Uterus (tissue), 4 donors: ENCODE measurements at places on chromosomes 11 and 22. TPM values are rescaled to one million over a fixed set of nuclear protein-coding genes. Genes with fewer than 3 reads are reported as not detected.

GRCh38 chr11:120912504-120912903, 111.4 kb upstream of the TBCEL start:
- DNase-seq, result no peak

Gene CCDC116
- total RNA-seq, result not detected

DNA sequence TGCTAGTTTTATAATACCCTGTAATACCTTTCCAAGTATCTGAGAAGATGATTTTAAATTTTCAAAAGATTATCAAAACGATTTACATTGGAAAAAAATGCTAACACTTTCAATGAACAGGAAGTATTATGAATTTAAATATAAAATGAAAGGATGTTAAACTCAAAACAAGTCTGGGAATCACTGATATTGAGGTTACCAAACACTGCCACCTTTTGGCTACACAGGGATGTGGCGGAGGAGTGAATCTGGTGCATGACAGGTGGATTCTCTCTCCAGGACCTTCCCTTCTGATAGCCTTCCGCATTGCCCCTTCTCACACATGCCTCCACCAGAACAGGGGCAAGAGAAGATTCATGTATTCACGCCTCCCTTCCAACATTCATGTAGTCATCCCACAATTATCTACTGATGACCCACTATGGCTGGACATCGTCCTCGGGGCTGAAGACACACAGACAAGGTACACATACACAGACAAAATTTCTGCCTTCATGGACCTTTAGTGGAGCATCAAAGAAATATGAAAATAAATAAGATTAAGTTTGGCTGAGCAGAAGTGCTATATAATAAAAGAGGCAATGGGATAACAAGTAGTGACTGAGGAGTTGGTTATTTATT, 34.7 kb downstream of the ATG16L2 start:
- DNase-seq, result no peak

Gene ART5
- 0.69 TPM for total RNA-seq

DNA sequence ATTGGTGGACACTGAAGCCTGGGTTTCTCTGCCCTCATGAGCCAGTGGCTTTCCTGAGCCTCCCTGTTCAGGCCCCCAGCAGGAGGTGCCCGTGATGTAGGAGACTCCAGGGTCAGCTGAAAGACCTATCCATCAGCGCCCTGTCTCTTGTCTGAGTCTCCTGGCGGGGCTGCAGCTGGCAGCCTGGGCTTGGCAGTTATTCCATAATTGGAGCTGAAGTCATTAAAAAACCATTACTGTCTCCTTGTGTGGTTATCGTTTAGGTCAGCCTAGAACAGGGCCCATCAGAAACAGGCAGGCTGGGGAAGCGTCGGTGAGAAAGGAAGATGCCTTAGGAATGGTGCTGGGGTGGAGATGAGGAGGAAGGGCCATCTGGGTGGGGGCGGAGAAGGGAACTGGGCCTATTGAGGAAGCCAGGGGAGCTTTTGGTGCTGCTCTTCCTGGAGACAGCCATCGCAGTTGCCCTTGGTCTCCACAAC, 5.0 kb downstream of the TUB start:
- peak; percentile 72 for DNase-seq

DNA sequence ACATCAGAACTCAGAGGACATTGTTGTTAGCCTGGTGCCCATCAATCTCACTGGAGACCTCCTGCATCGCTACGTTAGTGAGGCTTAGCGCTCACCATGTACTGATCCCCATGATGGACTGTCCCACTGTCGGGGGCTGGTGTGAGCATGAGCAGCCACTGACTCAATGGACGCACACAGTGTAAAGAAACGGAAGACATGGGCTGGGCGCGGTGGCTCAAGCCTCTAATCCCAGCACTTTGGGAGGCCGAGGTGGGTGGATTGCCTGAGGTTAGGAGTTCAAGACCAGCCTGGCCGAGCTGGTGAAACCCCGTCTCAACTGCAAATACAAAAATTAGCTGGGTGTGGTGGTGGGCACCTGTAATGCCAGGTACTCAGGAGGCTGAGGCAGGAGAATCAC, 112.9 kb downstream of the CRYBB2 start:
- DNase-seq, result no peak

GRCh38 chr22:32079130-32080089, 36.3 kb downstream of the SLC5A1 start:
- no peak for DNase-seq

- no peak for DNase-seq
Measured at GRCh38 chr11:117612177-117612576, 184.8 kb downstream of the DSCAML1 start.

Gene OPCML
- 1.9 TPM for total RNA-seq

DNA sequence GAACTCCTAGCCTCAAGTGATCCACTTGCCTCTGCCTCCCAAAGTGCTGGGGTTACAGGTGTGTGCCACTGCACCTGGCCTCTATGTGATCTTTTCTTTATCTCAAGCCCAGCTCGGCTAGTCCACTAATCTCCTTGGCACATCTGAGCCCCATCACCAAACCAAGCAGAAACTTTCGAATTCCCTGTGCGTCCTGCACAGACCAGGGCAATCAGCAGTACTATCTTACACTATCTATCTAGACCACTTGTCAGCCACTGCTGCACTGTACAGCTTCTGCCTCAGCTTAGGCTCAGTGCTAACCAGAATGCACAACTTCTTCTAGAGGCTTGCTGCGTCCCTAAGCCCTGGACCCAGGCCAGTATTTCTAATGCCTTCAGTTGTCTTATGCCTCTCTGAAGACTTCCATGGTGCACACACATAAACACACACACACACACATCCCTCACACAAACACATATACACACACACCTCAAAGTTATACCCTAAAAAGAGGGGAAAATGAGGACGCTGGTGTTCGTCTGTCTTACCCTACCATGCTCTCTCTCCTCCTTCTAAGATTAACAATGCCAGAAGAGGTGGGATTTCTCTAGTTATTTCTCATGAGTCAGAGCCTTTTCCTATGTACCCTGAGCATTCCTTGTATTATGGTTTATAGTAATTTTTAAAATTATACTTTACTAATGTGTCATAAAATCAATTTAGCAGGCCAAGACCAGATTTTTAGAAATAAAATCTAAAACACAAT, 59.3 kb upstream of the FAM181B start:
- no peak for DNase-seq

DNA sequence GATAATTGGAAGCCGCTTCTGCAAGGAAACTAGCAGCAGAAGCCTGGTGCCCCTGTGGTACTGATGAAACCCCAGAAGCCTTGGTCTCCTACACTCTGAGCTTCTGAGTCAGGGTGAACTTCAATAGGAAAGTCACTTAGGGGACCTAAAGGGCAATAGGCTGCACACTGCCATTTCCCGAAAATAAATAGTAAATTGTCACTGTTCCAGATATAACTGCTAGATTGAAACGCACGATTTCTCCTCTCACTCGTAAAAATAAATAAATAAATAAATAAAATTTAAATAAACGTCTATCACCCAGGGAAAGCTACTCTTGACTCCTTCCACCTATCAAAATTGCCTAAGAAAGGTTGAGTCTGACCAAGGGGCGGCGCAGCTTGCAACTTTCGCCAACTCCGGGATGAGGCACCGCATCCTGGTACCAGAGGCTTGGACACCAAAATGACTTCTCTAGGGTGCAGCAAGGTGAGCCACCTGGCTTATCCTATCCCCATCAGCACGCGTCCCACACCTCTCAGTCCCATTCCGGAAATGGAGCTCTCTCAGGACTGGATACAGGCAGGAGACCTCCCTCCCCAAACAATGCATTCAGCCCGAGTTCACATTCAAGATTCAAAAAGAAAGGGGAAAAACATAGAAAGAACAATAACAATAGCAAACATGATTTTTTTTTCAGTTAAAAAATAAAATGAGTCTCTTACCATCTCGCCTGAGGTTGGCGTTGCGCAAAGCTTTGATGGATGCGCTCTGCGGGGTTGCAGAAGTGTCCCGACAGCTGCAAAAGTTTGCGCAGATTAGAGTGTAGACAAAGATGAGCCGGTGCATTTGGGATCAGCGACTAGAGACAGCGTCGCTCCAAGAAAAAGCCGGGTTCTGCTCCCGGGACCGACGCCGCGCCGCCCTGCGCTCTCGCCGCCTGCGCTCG, 583 bp downstream of the PDGFD start:
- DNase-seq, result peak; percentile 17

GRCh38 chr11:67699521-67699920, 25.1 kb upstream of the ALDH3B2 start:
- no peak for DNase-seq

Gene CASTOR1
- 32.5 TPM for total RNA-seq

DNA sequence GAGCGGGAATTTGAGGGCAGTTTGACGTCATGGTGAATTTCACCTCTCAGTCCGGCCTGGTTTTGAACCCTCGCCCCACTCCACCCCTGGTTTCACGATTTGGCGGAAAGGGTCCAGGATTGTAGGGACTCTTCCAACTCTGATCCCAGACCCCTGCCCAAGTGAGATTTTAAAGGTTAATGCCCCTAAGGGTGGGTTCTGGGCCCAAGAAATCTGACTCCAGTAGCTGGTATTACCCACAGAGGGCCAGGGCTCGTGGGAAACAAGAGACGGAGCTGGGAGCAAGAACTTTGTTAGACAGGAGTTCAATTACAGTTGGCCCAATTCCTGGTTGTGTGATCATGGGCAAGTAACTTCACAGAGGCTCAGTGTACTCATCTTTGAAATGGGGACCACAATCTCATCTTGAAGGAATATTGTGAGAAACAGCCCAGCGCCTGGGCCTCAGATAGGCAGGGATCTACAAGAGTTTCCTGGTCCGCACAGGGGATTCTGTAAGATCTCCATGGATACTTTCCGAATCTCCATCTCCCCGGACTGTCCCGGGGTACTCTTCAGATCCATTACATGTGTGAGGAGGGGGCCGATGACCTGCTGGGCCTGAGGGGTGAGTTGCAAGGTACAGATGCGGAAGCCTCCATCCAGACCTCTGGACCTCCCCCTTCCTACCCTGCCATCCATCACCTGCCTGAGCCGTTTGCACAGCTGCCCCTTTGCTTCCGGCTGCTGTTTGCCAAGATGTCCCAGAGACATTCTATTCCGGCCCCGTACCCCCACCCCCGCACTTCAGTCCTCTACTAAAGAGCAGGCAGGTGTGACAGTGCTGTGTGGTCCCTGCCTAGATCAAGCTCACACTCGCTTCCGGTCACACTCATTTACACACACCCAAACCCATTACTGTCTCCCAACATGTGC, 687 bp upstream of the CALCA start:
- no peak for DNase-seq

Gene CHRM4
- total RNA-seq, result not detected

Gene TRAF6
- total RNA-seq, result 5.1 TPM

- no peak for DNase-seq
Measured at GRCh38 chr22:42939941-42940653, 74.9 kb downstream of the PACSIN2 start.

Gene ARL2
- total RNA-seq, result 120 TPM

- no peak for DNase-seq
Measured at GRCh38 chr11:72293391-72293790, 49.4 kb upstream of the PHOX2A start.

DNA sequence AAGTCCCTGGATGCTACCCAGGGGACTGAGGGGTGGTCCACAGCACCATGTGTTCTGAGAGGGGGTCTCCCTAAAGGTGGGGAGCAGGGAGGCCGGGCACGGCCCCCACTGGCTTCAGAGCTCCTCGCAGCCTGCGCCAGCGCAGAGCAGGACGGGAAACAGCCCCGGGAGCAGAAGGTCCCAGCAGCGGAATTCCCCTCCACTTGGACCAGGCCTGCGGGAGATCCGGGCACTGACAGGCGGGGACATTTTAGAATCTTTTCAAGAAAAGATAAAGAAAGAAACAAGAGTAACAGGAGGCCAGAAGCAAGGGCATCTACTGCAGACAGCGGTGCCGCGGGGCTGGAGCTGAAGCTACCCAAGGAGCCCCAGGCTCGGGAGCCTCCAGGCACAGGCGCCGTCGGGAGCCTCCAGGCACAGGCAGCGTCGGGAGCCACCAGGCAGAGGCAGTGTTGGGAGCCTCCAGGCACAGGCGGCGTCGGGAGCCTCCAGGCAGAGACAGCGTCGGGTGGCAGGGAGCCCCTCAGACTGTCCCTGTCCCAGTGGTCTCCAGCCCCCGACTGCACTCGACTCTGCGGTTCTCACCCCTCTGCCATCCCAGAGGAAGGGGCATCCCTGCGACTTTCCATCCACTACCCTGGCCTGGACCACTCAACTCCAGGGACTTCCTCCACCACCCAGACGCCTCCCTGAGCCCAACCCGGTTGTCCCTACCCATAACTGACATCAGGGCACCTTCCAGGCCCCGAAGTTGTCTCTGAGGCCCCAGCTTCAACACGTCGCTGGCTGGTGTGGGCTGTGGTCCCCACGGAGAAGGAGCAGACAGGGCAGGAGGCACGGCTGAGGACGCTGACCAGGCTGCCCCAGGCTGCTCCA, 211.1 kb downstream of the BRD1 start:
- no peak for DNase-seq

Gene FBLN1
- 463 TPM for total RNA-seq

DNA sequence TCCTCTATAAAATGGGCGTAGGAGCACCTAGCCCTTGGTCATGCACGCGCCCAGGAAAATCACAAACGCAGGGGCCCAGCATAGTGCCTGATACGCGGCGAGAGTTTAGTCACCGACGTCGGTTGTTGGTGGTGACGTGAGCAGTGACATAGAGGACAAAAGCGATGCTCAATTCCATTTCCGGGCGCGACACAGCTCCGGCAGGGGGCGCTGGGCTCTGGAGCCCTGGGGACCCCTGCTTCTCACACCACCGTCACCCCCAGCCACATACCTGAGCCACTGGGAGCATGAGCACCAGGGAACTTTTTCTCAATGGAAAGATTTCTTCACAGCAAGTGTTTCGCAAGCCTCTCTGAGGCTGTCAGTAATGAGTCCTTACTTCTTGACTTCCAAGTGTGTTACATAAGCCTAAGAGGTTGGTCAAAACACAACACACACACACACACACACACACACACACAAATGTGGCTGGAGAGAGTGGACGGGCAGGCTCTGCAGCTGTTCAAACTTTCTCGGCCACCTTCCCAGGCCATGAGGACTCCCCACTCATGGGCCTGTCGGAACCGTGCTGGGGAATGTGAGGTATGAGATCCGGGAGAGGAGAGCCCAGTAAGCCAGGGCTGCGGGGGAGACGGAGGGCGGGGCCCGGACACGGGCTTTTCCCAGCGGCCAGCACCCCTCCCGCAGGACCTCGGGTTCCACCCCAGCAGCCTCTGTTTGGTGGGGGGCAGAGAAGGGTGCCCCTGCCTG, 36.9 kb upstream of the LINC01488 start:
- DNase-seq, result peak; percentile 75

DNA sequence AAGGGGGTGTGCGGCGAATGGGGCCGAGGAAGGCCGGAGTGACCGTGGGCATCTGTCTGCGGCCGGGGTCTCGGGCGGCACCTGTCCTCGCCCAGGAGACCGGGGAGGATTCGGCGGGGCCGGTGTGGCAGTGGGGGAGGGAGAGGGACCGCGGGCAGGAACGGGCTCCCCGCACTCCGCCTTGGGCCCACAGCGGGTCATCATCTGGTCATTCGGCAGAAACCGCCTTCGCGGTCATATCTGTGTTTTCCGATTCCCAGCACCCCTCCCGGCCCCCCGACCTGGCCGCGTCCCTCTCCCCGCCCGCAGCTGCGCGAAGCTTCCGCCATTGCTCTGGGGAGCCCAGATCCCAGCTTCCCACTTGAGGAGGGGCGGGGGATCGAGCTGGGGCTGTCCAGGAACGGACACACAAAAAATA, 824 bp upstream of the CBX6 start:
- peak; percentile 74 for DNase-seq

- no peak for DNase-seq
Measured at GRCh38 chr11:126585388-126585773, 229.9 kb downstream of the ST3GAL4 start.

- no peak for DNase-seq
Measured at GRCh38 chr11:116513894-116514293, 258.9 kb downstream of the BUD13 start.

Gene NRIP3
- 3.3 TPM for total RNA-seq
